Fibroblast of pulmonary artery (primary cell): ENCODE measurements at places on chromosomes 4 and X.
A peak's percentile ranks its signal among the peaks of the same experiment; 100 is the strongest.

DNA sequence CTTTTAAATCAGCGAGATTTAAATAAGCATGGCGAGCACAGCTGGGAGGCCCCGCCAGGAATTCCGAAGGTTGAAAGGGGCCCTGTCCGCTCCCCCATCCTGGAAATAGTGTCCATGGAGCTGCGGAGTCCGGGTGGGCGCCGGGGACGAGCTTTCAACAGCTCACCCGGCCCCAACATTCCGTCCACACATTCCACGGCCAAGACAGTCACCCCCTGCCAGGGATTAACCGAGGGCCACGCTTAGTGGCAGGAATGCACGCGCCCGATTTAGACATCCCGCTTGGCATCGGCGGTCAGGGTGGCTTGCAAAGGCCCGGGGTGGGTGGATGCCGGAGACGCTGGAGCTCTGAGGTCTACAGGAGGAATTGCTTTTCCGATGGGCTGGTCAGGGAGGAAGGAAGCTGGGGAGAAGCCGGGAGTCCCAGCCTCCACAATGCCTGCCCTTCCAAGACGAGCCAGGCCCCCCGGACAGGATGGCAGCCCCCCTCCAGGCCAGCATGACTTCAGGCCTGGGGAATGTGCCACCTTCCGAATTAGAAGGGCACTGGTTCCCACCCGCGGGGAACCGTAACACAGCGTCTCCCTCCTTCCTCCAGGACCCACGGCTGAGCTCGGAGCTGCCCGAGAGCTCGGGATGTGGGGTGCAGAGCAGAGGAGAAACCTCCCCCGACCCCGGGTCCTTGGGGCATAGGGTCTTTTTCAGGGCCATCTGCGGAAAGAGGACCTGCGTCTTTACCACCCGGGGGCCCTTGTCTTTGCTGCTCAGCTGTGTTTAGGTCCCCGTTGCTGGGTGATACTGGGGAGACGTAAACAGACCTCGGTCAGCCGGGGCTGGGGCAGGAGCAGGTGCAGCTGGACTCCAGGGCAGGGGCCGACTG, 26.9 kb upstream of the PPP2R3B start:
- DNase-seq, result peak; percentile 30

DNA sequence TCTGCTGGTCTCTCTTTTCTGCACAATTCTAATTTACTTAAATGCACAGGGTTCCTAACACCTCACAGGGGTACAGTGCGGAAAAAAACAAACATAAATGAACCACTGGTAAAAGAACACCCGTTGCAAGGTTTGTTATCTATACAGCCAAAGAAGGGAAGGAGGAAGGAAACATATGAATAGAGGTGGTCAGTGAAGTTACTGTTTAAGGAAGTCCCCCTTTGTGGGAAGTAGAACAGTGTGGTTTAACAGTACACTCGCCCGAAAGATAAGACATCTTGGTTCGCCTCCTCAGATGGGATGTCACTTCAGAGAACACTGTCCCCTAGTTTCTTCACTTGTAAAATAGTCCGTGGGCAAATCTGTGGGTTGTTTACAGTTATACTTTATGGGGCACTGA, 57.5 kb downstream of the TEC start:
- no peak for DNase-seq

GRCh38 chrX:9340598-9341290, 124.1 kb upstream of the TBL1X start:
- DNase-seq, result peak; percentile 76

DNA sequence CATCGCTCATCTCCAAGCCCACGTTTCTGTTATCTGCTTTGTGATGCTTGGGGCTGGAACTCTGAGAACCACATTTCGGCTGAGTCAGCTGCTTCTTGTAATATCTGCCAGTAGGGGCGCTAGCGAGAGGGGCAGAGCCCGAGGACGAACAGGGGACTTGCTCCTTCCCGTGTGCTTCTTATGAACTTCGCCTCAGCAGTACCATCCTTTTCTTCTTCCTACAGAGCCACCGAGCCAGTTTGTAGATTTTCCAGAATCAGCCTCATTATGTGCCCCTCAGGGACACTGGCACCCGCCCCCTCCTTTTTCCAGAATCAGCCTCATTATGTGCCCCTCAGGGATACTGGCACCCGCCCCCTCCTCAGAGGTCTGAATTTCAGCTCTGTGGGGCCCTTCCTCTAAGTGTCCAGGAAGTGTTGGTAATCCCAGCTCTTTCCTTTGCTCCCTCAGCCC, 441.7 kb upstream of the RASGEF1B start:
- peak; percentile 49 for DNase-seq

DNA sequence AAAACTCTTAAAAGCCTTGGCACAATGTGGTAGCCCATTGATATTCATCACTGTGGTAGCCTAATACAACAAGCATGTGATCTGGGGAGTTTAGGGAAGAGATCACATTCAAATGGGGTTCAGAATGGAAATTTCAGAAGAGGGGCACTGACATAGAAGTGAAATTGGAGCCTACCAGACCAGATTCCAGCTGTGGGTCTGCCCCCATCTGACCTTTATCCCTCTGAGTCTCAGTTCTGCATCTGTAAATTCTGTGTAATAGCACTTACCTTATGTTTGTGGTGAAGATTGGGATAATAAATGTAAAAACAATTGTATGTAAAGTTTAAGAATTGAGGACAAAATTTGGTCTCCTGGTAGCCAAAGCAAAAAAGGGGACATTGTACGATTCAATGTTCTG, 320.4 kb upstream of the BOD1L1 start:
- no peak for DNase-seq

- no peak for DNase-seq
These were observed 14.7 kb downstream of the RHOH start for GRCh38 chr4:40211224-40212185.

DNA sequence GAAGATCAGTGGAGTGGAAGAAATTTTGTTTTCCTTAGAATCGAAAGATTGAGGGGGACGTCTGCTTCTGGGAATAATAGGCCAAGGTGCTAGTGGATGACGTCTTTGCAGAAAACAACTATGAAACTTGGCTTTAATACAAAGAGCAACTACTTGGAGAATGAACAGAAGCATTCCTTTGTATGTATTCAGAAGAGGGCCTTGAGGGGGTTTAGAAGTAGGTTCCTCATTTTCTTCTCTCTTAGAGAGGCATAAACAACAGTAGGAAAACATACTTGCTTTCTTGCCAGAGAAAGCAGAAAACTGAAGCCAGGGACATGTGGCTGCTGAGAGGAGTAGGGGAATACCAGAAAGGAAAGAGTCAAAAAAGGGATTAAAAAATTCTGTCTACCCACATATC, 167.8 kb downstream of the ZNF330 start:
- DNase-seq, result peak; percentile 88

DNA sequence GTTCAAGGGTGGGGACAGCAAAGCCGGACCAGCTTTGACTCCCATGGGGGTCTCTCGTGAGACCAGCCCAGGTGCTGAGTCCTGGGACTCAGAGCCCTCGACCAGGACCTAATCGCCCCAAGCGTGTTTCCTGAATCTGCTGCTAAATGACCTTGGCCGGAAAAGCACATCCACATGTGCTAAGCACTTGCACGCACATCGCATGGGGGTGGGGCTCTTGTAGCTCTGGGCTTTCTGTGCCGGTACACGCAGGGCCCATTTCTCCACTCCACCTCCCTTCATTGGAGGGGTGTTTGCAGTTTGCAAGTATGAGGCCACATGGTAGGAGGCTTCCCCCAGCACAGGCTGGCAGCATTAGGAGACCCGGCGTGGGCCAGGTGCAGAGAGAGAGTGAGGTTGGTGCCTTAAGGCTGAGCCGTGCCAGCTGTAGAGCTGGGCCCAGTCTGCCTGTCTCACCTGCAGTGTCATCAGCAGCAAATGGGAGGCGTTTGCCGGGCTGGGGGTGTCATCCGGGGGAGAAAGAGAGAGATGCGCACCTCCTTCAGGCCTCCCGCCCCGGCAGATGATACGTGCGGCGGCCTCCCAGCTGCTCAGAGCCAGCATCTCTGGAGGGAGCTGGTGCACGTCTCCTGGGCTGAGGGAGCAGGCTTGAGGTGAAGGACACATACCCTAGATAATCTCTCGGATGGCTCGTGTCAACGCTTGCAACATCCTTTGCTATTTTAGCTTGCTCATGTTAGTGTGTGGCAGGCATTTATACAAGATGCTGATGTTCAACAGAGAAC, 45.2 kb upstream of the CLCN4 start:
- DNase-seq, result no peak

- DNase-seq, result no peak
These were observed 29.9 kb downstream of the ZDHHC9 start for GRCh38 chrX:129813662-129814368.

DNA sequence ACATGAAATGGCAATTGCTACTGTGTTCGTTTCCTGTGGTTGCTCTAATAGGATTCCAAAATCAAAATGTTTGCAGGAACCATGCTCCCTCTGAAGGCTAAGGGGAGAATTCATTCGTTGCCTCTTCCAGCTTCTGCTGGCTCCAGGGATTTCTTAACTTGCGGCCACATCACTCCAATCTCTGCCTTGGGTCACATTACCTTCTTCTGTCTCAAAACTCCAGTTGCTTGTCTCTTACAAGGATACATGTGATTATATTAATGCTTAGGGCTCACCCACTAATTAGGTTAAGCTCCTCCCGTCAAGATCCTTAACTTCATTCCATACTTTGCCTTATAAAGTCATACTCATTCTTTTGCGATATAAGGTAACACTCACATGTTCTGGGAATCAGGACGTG, 208.4 kb downstream of the RBM46 start:
- no peak for DNase-seq

- DNase-seq, result no peak
These were observed 11.2 kb downstream of the USP9X start for GRCh38 chrX:41096339-41096955.

- peak; percentile 85 for DNase-seq
These were observed 11.0 kb upstream of the CXCL2 start for GRCh38 chr4:74109870-74110605.

GRCh38 chrX:54043541-54044125, 640 bp downstream of the PHF8 start:
- DNase-seq, result peak; percentile 14

GRCh38 chr4:186068581-186069348, at the start of gene TLR3:
TLR3 (plus strand) TSS chr4:186069156; CDS start chr4:186076620, 7,464 bp downstream.
- peak; percentile 52 for DNase-seq

- DNase-seq, result no peak
These were observed 75.3 kb upstream of the C1QTNF7 start for GRCh38 chr4:15352524-15352923.

DNA sequence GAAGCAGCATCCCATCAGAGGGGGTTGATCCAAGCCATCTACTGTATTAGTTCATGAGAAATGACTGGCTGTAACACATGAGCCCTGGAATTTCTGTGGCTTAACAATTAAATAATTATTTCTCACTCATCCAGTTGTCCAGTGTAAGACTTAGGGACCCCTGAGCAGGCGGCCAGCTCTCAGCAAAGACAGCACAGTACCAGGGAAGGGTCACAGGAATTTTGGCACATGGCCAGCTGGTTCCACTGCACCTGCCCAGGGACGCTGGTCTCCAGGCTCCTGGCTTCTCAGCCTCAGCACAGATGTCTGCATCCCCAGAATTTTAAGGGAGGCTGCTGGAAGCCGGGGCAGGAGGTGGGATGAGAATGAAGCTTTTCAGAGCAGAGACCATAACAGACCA, 93.7 kb upstream of the DHRSX start:
- DNase-seq, result no peak
